Brain (organoid and tissue), 16 donors: ENCODE measurements at places on chromosomes 11 and 22. TPM values are rescaled to one million over a fixed set of nuclear protein-coding genes. Genes with fewer than 3 reads are reported as not detected.

XNDC1N gene
- 2.0 TPM for polyA plus RNA-seq

UBQLN3 gene
- not detected for polyA plus RNA-seq

C11orf16 gene
- polyA plus RNA-seq: 0.49 TPM

TEAD1 gene
- 32.4 TPM for polyA plus RNA-seq

PHOX2A gene
- polyA plus RNA-seq: 9.1 TPM

KRTAP5-10 gene
- polyA plus RNA-seq: not detected

RAB36 gene
- polyA plus RNA-seq: 13.4 TPM

ANKK1 gene
- 0.12 TPM for polyA plus RNA-seq

CCDC73 gene
- not detected for polyA plus RNA-seq

ACR gene
- polyA plus RNA-seq: 3.0 TPM

RAG2 gene
- polyA plus RNA-seq: not detected

SNAP29 gene
- 31.9 TPM for polyA plus RNA-seq

IL17REL gene
- not detected for polyA plus RNA-seq

LRP4 gene
- polyA plus RNA-seq: 32.9 TPM

LMO2 gene
- 33.3 TPM for polyA plus RNA-seq

C11orf87 gene
- 2.1 TPM for polyA plus RNA-seq

GGT1 gene
- polyA plus RNA-seq: 5.1 TPM

SLC22A12 gene
- polyA plus RNA-seq: not detected
